ENCODE measurements at places on chromosomes 2 and 18.

DNA sequence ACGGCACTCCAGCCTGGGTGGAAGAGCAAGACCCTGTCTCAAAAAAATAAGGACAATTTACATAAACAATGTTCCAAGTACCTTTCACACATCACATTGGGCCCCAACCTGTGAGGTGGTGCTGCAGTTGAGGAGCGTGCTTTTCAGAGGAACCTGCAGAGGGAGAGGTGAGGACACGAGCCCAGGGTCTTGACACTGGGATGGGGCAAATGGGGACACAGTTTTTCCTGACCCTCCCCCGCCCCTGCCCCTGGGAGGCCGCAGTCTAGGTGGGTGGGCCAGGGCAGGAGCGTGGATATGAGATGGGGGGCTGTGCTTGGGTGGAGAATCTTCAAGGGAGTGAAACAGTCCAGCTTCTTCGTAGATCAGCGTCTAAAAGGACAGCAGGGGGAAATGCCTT, 112.9 kb downstream of the SEPTIN10 start:
- DNase-seq = no peak

GRCh38 chr2:219634951-219635751, 7.7 kb downstream of the SLC4A3 start:
- no peak for DNase-seq

DNA sequence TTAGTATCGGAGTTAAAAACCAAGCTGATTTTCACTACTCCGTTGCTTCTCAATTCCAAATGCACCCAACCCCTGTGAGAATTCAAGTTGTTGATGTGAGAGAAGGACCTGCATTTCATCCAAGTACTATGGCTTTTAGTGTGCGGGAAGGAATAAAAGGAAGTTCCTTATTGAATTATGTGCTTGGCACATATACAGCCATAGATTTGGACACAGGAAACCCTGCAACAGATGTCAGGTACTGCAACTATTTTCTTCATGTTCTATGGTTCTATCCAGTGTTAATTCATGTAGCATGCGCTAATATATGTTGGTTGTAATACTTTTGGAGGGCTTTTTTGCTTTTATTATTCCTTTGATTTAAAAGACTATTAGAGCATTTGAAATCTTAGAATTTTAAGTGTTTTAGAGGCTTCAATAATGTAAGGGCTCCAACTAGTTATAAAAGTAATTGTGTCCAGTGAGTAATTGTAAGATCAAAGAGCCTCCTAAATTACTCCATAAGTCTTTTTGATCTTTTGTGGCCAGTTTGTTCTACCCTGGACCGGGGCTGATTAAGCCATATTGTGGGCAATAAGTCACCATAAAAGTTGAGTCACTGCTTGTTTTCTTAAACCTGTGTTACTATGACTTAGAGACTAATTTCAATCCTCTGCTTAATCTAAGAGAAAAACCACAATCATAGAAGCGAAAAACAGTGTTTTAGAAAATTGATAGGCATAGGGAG, 22.9 kb downstream of the DSG4 start:
- DNase-seq = no peak

DNA sequence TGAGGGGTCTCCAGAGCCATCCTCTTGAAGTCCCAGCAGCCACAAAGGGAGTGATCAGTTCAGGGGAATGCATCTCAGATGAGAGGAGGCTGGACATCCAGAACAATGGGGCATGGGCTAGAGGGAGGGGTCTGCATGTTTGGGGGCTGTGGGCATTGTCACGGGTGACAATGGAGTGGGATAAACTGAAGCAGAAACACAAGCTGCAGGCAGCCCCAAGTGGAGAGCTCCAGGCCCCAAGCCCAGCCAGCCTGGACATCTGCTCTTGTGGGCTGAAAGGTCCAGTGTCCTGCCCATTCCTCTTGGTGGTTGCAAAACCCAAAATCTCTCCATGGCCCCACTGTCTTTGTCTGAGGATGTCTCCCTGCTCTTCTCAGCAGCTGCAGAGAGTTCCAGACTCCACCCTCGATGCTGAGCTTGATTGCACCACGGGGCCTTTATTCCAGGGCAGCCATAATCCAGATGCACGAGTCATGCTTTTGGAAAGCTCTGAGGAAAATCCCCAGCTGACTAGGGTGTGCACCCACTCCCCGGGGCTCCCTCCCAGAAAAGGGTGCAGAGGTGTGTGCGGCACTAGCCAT, 149.4 kb downstream of the TNS1 start:
- no peak for DNase-seq

GRCh38 chr18:38790303-38790702, 1224.7 kb upstream of the CELF4 start:
- no peak for DNase-seq
